ENCODE measurements at places on chromosomes 2 and 18. TPM values are rescaled to one million over a fixed set of nuclear protein-coding genes. Genes with fewer than 3 reads are reported as not detected.

DNA sequence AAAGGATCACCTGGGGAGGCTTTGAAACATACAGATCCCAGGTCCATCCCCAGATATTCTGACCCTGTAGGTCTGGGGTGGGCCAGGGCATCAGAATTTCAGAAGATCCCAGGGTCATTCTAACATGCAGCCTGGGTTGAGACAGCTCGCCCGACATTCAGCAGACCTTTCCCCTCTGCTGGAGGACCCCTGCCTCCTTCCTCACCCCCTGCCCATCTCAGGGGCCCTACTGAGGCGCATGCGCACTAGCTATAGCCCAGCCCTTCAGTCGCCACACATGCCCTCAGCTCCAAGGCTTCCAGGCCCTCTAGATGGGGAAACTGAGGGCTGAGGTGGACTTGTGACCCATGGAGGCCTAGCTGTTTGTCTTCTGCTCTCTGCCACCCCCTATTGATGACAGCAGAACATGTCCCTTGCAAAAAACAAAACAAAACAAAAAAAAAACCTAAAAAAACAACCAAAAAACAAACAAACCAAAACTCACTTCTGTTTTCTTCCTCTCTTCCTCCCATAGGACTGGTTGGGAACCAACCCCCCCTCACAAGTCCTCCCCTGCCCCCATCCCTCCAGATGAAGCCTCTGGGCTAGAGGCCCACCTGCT lies 91.3 kb downstream of the ZBTB7C start:
- DNase-seq: no peak

DNA sequence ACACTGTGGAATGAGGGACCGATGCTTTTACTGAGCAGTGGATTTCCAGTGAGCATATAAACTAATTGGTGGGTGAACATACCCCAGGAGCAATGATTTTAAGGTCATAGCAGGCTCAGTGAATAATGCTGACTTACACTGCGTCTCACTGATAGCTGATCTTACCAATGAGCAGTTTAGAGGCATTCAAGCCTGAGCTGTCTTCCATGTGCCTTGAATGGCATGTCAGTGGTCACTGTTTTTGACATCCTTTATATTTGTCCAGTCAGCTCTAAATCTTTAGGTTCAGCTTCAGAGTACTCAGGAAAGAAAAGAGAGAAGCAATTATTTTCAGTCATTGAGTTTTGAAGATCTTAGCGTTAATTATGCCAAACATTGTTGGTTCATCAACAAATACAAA lies 88.3 kb downstream of the CAMKMT start:
- DNase-seq: no peak

DNA sequence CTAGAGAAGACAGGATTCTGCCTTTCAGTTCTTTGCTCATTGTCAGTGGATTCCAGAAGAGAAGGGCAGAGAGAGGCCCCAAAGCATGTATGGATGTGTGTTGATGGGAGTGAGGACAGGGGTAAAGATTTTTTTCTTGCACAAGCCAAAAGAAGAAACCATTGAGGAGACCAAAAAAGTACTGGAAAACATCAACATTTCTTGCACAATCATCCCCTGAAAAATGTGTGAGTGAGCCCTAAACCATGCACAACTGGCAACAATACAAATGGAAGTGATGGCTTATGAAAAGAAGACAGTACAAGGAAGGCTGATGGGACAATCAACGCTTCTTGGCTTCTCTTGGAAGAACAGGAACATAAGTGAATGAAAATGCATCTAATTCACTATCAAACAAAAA lies 5.6 kb upstream of the SMAD7 start:
- peak; percentile 89 for DNase-seq

DNA sequence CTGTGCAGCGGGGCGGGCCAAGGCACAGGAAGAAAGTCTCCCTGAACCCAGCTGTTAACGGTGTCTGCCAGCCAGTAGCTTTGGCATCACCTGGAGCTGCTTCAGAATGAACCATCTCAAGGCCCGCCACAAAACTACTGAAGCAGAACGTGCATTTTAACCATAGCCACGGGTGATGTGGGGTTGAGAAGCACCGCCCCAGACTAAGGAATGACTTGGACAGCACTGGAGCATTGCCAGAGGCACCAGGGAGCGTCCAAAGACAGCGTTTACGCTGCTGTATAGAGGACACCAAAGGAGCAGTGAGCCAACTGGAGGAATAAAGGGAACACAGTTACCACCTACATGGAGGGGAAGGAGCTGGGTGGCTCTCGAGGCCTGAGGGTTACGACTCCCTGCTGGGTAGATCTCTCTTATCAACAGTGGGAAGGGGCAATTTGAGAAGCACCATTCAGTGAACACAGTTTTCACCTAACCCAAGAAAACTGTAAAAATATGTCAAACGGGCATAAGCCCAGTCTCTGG lies 28.4 kb upstream of the LONRF2 start:
- DNase-seq: no peak

GRCh38 chr2:62687636-62688035 lies 17.9 kb upstream of the EHBP1 start:
- DNase-seq: peak; percentile 32

DNA sequence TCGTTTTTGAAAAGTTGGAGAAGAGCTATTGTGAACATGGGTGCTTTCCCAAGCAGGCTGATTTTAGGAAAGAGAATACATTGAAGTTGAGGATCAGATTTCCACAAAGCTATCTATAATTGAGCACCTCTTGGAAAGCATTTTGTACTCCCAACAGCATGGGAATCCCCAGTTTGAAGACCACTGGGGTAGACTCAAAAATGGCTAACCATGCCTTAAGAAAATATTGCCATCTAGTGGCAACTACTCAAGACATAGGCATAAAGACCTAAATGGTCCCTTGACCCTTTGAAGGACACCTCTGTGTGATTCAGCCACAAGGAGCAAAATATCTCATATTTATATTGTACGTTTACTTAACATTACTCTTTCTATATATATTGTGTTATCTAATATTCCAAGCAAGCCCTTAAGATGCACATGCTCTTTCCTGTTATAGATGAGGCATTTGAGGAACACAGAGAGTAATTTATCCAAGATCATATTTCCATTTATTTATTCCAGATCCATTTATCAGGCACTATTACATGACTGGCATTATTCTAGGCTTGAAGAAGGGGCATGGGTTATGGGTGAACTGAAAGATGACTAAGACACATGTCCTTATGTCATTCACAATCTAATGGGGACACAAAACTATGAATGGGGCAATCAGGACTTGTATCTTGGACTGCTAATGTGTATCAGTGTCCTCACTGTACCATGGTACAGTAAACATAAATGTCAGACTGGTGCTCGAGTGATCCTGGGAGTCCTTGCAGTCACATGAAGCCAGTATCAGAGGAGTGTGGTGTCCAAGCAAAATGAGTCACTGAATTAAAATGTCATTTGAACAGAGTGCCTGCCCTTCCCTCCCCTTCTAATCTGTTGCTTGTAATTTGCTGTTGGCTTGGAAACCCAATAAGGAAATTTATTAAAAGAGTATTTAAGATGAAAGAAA lies 121.0 kb upstream of the XPO1 start:
- DNase-seq: peak; percentile 65

- DNase-seq: no peak
These were observed 3.3 kb upstream of the SRSF7 start for GRCh38 chr2:38754506-38754905.

DNA sequence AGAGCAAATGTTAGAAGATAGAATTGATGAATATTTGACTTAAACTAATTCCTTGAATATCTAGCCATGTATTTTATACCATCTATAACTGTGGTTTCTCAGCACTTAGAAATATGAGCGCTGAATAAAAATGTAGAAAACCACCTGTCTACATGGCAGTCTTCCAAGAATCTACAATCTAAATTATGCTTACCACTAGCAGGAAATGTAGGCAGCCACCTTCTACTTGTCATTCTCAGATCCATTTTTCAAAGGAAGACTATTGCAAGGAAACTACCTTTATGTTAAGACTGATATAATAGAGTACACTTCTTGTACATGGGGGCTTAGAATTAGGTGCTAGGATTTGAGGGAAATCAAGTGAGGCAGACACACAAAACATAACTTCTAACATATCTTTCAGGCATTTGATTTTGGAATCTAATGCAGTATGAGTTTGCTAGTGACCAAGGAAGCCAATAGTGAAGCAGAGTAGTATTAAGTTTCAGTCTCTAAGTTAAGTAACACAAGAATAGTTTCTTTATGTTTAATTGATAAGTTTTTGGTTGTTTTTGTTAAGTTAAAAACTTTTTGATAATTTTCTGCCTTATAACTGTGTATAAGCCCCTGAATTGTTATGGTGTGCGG lies 175.9 kb upstream of the ITGA4 start:
- DNase-seq: no peak

GRCh38 chr2:191565647-191566198 lies 112.2 kb upstream of the NABP1 start:
- no peak for DNase-seq

DNA sequence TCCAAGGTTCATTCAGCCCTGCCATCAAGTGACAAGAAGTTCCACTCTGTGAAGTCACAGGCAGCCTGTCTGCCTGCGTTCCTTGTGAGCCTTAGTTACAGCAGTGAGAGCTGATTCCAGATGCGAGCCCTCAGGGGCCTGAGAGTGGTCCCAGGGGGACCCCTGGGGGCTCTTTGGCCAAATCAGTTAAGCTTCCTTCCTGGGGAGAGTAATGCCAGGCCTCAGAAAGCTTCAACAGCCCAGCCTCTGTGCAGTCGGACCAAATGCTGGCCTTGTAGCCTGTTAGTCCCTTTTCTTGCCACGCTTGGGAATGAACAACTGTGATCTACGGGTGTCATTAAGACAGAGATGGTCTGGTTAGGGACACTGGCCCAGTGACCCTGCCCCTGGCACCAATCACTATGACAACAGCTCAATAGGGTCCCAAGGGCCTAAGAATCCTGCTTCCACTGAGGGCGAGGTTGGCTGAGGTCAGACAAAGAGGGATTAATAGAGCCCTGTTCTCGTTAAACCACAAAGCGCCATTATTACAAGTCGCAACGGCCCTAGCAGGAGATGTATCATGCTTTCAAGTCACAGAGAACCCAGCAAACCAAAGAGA lies 50.9 kb downstream of the HS1BP3 start:
- no peak for DNase-seq

DNA sequence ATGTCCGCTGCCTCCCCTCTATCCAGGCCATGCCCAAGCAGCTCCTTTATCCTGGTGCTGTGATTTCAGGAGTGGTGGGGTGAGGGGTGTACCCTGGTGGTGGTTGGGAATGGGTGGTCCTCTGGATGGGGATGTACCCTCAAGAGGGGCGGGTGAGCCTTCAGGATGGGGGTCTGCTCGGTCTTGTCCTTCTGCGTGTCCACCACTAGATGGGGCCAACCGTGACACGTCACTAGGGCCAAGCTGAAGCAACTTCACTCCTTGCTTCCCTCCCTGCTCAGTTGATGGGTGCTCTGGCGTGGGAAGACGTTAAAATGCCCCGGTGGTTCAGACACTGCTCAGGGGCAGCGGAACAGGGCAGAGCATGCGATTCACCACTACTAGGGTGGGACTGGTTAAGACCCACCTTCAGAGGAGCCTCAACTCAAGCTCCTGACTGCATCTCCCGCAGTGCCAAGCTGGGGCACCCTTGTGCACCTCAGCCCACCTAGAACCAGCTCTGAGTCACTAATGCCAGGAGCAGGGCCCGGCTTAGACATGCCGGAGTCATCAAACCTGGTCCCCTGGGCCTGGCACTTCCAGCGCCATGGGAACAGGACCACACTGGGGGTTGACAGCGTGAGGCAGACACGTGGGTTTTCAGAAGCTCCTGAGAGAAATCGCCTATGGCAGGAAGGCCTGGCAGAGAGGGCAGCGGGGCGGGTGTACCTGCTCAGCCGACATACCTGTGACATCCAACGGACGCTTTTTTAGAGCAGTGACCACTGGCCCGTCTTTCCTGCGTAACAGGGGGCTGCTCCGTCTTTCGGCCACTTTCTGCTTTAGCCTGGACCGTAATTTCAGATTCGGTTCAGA lies 256.7 kb downstream of the HDAC4 start:
- peak; percentile 69 for DNase-seq

GRCh38 chr2:194819367-194819766 lies 837.7 kb upstream of the SLC39A10 start:
- DNase-seq: no peak

GRCh38 chr2:98376996-98377395 lies 30.7 kb downstream of the CNGA3 start:
- no peak for DNase-seq

DNA sequence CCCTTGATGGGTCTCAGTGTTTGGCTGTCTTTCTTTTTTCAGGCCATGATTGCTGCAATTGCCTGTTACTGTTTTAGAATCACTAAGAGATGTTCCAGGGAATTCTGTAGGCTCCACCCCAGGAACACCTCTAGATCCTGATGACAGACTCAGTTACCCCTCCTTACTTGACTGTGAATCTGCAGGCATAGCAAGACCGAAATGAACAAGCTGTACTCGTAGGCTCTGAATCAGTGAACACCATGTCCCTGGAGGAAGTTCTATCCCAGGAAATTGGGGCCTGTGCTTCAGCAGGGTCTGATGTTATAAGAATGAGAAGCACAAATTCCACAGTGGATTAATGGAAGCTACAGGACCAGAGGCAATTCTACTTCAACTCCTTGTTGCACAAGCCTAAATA lies 148.6 kb downstream of the COPS8 start:
- DNase-seq: no peak

DNA sequence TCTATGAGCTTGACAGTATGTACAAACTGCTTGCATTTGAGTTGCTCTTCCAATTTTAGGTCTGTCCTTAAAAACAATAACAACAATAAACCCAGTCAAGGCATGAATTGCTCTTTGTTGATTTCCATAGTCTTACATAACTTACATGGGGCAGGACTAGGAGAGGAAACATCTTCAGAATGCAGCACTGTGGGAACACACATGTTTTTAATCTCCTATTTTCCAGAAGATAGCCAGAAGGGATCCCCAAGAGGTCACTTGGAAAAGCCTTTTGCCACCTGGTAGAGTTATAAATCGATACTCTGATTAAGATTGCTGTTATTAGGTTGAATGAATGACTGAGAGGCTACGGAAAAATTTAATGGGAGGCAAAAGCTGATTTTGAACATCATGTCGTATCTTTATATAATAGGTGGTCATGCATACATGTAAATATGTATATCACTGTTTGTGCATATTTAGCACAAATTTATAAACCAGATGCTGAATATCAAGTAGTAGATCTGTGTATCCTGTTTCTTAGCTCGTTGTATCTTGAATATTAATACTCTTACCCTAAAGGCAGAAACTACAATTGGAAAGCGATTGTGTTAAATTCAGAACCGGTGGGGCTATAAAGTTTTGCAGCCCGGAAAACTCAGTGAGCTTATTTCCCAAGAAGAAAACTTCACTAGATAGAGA lies 479.4 kb upstream of the TCF4 start:
- peak; percentile 23 for DNase-seq

HES6 gene
- 0.86 TPM for total RNA-seq

PSMA8 gene
- total RNA-seq: not detected

NT5C1B gene
- not detected for total RNA-seq

CIAO1 gene
- 110 TPM for total RNA-seq

Data from GM23248 (cell line).